Skeletal muscle cell (primary cell): ENCODE measurements at places on chromosomes 3 and 15.

GRCh38 chr15:51004103-51004551, 90.6 kb downstream of the TNFAIP8L3 start:
- DNase-seq = peak; percentile 9

GRCh38 chr3:31952205-31952604, 28.9 kb downstream of the OSBPL10 start:
- DNase-seq = no peak

DNA sequence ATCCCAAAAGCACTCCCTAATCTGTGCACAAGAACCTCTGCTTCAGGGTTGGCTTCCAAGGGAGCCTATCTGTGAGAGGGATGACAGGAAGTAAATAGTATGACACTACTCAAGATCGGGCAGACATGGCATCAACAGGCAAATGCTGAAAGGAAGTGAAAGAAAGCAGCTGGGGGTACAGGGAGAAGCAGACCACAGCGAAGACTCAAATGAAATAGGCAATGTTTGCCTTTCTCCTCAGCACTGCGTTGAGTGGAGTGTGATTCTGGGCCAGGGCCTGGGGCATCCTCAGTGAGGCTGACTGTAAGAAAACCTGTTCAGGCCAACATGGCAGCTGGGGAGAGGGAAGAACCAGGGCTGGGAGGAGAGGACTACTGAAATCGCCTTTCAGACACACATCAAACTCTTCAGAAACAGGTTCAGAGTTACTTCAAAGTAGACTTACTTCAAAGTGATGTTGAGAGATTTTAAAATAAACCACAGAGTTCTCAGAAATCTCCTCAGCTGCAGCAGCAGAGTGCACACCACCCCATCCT, 96.6 kb downstream of the SLC9A9 start:
- DNase-seq = no peak

DNA sequence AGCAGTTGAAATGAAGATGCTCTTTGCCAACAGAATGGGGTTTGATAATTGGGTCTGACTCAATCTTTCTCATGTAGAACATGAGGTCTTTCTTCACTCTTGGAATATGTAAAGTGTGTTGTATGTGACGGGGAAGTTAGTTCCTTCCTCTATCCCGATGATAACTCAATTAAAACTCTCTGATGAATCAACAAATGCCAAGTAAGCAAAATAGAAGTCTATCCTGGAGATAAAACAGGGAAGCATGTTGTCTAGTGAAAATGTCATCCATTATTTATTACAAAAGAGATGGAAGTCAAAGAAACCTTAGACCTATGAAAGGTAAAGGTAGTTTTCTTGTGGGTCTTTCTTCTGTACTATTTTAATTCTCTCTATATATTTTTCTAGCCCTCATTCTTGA, 274.2 kb upstream of the ARRDC4 start:
- DNase-seq = no peak

- no peak for DNase-seq
Measured at GRCh38 chr3:48919215-48920138, 835 bp downstream of the ARIH2 start.

- no peak for DNase-seq
Measured at GRCh38 chr15:80508783-80509182, 104.6 kb downstream of the ARNT2 start.

- DNase-seq = peak; percentile 5
Measured at GRCh38 chr3:46812237-46812791, 50.9 kb downstream of the MYL3 start.

DNA sequence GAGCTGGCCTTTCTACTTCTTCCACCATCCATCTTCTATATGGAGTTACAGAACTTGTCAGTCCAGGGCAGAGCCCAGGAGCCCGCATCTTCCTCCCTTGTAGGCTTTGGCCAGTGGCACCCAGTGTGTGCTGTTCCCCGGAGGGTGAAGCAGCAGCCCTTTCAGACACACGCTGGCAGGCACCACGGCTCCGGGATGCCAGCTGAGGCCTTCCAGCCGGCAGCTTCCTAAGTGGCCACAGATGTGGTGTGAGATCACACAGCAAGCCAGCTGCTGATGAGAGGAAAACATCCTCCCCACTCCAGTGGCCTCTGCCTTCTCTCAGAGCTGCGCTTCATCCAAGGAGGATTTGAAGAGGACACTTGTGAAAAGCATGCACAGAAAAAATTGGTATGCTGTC, 24.1 kb downstream of the CRABP1 start:
- no peak for DNase-seq

GRCh38 chr3:46334741-46335478, 19.0 kb upstream of the CCR2 start:
- peak; percentile 6 for DNase-seq

- DNase-seq = no peak
Measured at GRCh38 chr3:4814904-4815574, 164.2 kb upstream of the BHLHE40 start.

- peak; percentile 63 for DNase-seq
Measured at GRCh38 chr15:71800835-71801745, 9.3 kb upstream of the NR2E3 start.

GRCh38 chr15:99603828-99604227, 38.0 kb downstream of the MEF2A start:
- DNase-seq = no peak

DNA sequence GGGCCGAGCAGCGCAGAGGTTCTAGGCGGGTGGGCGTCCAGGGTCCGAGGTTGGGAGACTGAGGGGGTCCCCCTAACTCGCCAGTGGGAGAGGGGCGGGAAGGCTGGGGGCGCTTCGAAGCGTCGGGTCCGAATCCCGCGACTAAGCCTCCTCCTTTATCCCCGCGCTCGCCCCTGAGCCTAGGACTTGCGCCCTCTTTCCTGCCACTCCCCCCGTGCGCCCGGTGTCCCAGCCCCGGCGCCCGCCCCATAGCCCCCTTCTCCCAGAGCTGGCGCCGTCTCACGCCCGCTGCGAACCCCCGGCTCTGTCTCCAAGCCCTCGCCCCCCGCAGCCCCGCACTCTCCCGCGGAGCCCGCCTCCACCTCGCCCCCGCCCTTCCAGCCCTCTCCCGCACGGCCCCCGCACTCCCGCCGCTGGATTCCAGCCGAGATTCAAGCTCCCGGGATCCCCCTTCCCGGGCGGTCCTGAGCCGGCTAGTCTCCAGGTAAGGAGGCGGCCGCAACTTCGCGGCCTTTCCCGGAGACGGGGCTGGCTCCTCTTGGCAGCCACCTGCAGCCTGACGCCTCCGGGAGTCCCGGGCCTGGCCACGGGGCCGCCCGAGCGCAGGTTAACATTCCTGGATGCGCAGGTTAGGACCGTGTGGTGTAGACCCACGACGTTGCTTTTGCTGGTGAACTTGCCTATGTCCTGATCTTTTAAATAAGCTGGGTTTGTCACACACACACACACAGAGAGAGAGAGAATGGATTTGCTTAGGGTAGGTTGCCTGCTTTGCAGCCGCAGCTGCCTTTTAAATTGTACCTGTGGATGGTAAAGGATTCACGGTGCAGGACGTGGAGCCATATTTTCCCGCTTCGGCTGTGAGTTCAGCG, 563 bp downstream of the PXYLP1 start:
- no peak for DNase-seq

- DNase-seq = no peak
Measured at GRCh38 chr3:129623447-129624118, 17.1 kb upstream of the PLXND1 start.

DNA sequence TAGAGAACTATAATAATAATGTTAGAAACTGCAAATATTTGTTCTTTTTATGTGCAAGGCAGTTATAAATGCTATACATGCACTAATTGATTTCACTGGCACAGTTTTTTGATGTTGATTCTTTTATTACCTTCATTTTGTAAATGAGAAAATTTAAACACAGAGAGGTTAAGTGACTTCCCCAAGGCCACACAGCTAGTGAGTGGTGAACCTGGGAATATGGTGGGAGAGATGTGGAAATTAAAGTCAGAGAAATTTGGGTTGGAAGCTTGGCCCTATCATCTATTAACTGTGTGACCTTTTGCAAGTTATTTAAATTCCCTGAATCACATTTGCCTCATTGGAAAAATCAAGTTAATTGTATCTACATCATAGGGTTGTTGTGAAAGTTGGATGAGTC, 39.6 kb upstream of the AKAP13 start:
- no peak for DNase-seq

GRCh38 chr3:131485119-131485518, 17.7 kb downstream of the MRPL3 start:
- no peak for DNase-seq

- no peak for DNase-seq
Measured at GRCh38 chr3:13075318-13075717, 2.1 kb upstream of the IQSEC1 start.

DNA sequence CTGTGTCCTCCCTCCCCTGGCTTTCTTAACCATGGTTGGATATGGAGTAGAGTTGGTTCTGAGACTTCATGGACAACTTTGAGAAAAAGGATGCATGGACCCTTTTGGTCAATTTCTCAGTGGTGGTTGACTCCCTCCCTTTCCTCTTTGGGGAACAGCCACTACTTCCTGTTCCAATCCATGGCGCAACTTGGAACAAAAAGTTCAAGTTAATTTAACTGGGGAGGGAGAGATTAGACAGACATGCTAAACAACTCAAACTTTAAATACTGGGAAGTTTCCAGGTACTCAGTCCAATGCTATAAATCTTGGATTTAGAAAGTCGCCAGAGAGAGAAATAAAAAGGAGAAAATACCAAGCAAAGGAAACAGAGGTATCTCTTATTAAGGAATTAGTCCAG, 202.2 kb downstream of the PDZRN3 start:
- DNase-seq = no peak

DNA sequence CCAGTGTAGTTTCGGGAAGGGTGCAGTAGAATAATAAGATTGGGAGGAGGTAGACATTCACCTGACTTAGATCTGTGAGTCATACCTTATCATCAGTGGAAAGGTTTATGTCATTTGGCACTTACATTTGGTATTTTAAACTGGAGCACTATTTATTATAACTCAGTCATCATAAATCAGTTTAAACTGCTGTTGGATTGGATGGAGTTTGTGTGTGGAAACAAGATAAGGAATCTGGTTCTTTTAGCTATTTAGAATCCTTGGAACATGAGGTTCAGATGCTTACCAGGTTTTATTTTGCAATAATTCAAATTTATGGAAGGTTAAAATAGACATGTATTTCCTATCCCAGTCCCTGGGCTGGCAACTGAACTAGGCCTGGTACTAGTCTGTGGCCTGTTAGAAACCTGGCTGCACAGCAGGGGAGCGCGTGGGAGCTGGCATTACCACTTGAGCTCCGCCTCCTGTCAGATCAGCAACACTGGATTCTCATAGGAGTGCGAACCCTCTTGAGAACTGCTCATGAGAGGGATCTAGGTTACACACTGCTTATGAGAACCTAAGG, 34.5 kb downstream of the ZFAND6 start:
- DNase-seq = no peak

GRCh38 chr15:97504031-97504792, 456.3 kb upstream of the ARRDC4 start:
- peak; percentile 64 for DNase-seq

- no peak for DNase-seq
Measured at GRCh38 chr3:39226106-39226741, 33.8 kb upstream of the XIRP1 start.

- DNase-seq = no peak
Measured at GRCh38 chr15:86834115-86834863, 754.6 kb downstream of the AGBL1 start.

GRCh38 chr3:48408823-48409281, 21.0 kb downstream of the PLXNB1 start:
- no peak for DNase-seq

- DNase-seq = no peak
Measured at GRCh38 chr3:168094580-168094876, 1.2 kb downstream of the GOLIM4 start.

DNA sequence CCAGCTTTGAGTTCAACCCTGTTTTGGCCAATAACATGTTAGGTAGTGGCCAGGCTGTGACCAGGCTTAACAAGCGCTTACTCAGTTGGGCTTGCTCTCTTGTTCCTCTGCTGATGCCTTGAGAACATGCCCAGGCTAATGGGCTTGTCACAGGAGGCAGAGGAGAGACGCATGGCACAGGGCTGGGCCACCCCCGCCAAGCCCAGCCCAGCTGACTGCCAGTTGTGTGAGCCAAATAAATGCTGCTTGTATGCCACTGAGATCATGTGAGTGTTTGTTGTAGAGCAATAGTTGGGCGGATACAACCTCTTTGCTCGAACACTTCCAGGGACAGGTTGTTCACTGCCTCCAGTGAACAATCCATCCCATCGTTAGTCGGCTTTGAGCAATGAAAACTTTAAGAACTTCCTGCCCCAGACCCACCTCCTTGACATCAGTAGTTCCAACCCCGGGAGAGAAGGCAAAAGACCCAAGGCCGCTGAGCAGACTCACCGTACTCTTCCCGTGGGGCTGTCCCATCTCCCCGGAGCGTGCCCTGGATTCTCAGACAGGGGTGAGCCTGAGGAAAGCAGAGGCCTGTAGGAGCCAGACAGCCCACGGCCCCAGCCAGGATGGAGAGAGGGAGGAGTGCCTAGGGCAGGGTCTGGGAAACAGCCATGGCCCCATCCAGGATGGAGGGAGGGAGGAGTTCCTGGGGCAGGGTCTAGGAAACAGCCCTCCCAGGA, 4.1 kb downstream of the PLA2G4F start:
- no peak for DNase-seq

DNA sequence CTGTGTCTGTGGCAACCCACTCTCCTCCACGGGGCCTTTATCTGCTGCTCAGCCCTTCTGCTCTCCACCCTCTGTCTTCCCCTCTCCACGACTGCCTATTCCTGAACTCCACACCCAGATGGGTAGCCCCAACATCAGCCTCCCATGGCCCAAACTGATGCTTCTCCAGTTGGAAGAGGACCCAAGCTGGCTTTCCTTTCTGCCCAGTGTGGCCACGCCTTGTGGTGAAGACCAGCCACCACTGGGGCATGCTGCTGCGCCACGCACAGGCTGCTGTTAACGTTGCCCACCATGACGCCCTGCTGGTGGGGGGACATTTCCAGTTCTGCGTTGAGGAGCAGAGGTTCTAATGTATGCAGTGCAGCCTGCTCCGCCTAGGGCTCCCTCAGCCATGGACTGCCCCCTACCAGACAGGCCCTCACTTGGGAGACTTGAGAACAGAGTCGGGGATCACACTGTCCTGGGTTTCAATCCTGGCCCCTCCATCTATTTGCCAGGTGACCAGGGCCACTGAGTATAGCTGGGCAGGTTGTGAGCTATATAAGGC, 26.9 kb downstream of the CFAP100 start:
- no peak for DNase-seq

DNA sequence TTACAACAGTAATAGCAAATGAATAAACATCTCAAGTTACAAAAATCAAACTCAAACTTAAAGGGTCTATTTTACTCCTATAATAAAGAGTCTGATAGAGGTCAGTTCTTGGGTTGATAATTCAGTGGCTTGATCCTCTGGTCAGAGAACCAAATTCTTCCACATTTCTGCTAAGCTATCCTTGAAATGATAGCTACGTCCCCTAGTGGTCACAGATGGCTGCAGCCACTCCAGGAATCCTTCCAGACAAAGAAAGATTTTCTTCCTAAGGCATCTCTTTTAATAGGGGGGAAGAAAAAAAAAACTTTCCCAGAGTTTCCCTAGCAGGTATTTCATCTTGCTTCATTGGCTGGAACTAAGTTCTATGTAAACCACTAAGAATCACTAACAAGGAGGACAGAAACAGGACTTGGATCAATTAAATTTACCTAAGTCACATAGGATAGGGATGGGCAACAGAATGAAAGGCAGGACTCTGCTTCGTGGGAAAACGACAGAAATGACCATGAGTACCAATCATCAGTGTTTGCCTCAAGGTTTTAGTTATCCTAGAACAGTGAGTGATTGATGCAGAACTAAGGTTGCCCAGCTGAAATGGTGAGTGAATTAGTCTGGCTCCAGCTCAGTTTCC, 160.7 kb downstream of the STAC start:
- DNase-seq = no peak
